ENCODE measurements at places on chromosomes 12 and 14. TPM values are rescaled to one million over a fixed set of nuclear protein-coding genes. Genes with fewer than 3 reads are reported as not detected.

Gene RND1
- total RNA-seq = 5.8 TPM

- DNase-seq = no peak
These were observed 1.4 kb upstream of the CLMN start for GRCh38 chr14:95320955-95321600.

GRCh38 chr12:131491916-131492490 lies 218.9 kb upstream of the SFSWAP start:
- DNase-seq = no peak

DNA sequence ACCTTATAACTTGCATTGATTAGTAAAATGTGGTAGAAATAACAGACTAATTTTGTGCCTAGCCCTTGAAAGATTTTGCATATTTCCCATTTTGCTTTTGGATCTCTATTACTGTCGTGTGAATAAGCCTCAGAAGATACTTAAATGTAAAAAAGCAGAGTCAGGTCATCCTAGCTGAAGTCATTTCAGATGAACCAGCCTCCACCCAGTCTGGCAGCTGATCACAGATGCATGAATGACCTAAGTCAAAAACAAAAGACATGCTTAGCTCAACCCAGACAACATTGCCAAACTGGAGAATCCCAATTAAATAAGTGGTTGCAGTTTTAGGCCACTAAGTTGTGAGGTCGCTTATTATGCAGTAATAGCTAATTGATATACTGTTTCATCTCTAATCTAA lies 349.9 kb downstream of the C12orf50 start:
- no peak for DNase-seq

- DNase-seq = peak; percentile 54
These were observed 41.2 kb downstream of the DGLUCY start for GRCh38 chr14:91154851-91155625.

GRCh38 chr12:13044906-13045299 lies 722 bp downstream of the FAM234B start:
- no peak for DNase-seq

- no peak for DNase-seq
These were observed 1086.9 kb downstream of the TMEM121 start for GRCh38 chr14:106613256-106613655.

GRCh38 chr14:63727231-63727735 lies 582 bp downstream of the SGPP1 start:
- DNase-seq = peak; percentile 34

DNA sequence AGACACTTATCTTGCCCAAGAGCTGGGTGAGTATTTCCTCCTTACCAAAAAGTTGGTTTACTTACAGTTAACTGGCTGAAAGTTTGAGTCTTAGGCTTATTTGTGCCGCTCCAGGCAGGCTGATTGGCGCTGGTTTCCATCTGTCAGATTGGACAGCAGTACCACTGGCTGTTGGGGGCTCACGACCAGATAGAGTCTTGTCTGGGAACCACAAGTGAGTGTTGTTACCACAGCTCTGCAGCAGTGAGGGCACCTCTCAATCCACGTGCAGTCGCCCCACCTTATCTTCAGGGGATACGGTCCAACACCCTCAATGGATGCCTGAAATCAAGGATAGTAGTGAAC lies 58.9 kb downstream of the DDX51 start:
- no peak for DNase-seq

Gene NEUROD4
- total RNA-seq = not detected

DNA sequence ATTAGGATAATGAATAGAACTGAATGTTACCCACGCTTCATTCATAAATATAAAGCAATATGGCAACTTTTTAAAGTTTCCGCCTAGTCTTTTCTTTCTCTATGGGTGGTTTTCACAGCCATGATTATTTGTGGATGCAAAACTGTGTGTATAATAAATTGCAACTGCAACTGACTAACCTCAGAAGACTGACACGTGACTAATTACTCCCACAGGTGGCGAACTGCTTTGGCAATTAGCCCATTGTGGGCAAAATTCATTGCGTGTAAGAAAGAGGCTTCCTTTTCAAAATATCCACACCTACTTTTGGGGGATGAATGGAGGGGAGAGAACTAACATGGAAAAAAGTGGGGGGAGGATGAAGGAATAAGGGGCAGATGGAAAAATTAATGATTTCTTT lies 79.0 kb downstream of the SLC25A21 start:
- no peak for DNase-seq

GRCh38 chr12:109678719-109679118 lies 34.9 kb upstream of the FAM222A start:
- no peak for DNase-seq

- DNase-seq = no peak
These were observed 14.2 kb upstream of the PLXNC1 start for GRCh38 chr12:94133964-94134795.

Gene MORN3
- total RNA-seq = 0.19 TPM

DNA sequence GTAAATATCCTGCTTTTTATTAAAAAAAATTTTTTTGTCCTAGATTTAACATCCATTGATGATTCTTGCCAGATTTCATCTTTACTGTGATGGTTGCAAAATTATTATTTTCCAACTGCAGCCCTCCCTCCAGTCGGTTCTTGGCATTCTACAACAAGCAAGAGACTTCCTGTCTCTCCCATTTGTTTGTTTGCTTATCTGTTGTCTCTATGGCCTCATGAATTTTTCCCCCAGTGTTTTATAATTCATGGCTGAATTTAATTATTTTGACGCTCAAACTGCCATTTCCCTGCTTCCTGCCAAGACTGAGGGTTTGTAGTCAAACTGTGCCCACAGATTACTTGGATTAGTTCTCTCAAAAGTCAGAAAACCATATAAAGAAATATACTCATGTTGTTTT lies 25.9 kb downstream of the CGRRF1 start:
- DNase-seq = no peak

DNA sequence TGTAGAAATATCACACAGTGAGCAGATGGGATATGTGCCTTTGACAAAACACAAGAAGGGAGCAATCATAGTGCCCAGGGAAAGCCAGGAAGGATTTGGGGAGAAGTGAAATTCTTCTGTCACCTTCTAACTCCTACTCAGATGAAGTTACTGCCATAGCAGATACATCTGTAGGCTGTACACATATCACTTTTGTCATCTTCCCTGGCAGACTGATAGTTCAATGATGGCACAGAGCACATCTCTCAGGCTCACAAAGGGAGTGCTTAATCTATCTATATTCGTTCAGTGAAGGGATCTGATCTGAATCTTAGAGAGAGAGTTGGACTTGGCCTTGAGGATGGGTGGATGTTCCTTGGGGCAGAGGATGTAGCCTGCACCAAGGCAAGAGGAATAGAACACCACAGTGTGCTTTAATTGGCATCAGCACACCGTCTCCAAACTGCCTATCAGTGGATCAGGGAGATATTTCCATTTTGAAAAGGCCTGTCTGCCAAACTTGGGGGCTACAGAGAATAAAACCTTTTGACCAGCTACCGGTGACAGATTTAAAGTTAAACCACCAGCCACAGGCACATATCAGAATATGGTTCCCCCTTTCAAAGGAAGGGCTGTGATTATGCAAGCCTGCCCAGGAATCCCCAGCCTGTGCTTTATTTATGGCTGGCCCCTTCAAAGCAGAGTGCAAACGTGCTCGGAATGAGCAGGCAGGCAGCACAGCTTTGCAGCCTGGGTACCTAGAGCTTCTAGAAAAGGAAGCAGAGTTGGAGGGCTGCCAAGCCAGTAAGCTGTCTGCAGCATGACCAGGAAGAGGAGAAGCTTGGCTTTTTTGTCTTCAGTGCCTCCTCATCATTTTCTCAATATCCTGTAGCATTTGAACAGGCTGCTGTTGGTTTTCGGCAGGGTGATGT lies 165.5 kb upstream of the DYRK2 start:
- no peak for DNase-seq

- DNase-seq = no peak
These were observed 39.7 kb upstream of the GZMB start for GRCh38 chr14:24673534-24674203.

GRCh38 chr12:127930122-127930521 lies 336.8 kb upstream of the TMEM132C start:
- no peak for DNase-seq

Data from omental fat pad (tissue), 4 donors.